ENCODE measurements at places on chromosomes 4 and X.
A peak's percentile ranks its signal among the peaks of the same experiment; 100 is the strongest.

DNA sequence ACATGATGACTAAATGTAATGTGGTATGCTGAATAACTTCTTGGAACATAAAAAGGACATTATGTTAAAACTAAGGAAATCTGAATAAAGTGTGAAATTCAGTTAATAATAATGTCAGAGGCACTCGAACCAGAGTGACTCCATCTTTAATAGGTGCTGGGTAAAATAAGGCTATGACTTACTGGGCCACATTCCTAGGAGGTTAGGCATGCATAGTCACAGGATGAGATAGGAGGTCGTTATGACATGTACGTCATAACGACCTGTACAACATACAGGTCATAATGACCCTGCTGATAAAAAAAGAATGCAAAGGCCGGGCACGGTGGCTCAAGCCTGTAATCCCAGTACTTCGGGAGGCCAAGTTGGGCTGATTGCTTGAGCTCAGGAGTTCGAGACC is 28.9 kb upstream of the OPHN1 start:
- peak; percentile 9 for DNase-seq

DNA sequence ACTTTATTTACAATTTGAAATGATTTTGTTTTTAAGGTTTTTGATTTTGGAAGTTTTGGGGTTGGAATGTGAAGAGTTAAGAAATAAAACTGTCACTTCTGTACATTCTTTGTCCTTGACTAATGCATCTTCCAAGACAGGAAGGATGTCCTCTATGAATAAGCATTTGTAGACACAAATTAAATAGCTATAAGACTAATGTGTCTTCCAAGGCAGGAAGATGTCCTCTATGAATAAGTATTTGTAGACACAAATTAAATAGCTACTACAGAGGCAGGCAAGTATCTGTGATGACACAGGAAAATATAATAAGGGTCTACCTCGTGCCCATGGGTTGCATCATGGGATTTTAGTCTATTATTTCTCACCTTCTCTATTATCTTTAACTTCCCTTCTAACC is 14.5 kb downstream of the PRSS48 start:
- peak; percentile 67 for DNase-seq

- no peak for DNase-seq
These were observed 14.8 kb upstream of the ART3 start for GRCh38 chr4:76059750-76060149.

GRCh38 chr4:48854982-48855381 is 24.1 kb downstream of the OCIAD1 start:
- DNase-seq = no peak

DNA sequence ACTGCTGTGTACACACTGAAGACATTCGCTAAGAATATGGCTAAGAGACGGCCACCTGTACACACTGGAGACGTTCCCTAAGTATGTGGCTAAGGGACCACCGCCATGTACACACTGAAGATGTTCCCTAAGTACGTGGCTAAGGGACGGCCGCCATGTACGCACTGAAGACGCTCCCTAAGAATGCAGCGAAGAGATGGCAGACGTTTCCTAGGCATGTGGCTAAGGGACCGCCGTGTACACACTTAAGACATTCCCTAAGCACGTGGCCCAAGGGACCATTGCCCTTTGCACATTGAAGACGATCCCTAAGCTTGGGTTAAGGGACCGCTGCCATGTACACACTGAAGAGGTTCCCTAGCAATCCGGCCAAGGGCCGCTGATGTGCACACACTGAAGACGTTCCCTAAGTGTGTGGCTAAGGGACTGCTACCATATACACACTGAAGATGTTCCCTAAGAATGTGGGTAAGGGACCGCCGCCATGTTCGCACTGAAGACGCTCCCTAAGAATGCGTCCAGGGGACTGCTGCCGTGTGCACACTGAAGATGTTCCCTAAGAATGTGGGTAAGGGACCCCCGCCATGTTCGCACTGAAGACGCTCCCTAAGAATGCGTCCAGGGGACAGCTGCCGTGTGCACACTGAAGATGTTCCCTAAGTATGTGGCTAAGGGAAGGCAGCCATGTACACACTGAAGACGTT is 36.7 kb downstream of the DHRSX start:
- peak; percentile 32 for DNase-seq

- peak; percentile 93 for DNase-seq
These were observed 230.7 kb upstream of the KCNIP4 start for GRCh38 chr4:22179124-22179874.

DNA sequence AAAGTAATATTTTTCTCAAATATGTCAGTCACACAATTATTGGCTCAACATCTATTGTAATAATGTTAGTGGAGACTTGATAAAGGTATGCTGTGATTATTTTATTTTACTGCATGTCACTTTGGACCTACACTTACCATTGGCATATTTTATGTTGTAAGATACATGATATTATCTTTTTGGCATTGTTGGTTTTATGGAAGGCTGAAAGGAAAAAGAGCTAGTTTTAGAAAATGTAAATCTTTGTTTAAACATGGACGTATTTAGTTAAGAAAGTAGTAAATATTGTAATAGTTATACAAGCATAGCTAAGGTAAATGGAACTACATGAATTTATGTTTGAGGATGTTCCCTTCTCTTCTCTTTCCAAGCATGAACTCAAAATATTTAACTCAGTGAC is 1399.3 kb downstream of the STIM2 start:
- DNase-seq = no peak

GRCh38 chr4:129328162-129328561 is 232.2 kb downstream of the C4orf33 start:
- DNase-seq = no peak

GRCh38 chr4:101621120-101621519 is 169.4 kb upstream of the BANK1 start:
- DNase-seq = peak; percentile 13

GRCh38 chrX:18448416-18448815 is 23.0 kb downstream of the CDKL5 start:
- peak; percentile 37 for DNase-seq

DNA sequence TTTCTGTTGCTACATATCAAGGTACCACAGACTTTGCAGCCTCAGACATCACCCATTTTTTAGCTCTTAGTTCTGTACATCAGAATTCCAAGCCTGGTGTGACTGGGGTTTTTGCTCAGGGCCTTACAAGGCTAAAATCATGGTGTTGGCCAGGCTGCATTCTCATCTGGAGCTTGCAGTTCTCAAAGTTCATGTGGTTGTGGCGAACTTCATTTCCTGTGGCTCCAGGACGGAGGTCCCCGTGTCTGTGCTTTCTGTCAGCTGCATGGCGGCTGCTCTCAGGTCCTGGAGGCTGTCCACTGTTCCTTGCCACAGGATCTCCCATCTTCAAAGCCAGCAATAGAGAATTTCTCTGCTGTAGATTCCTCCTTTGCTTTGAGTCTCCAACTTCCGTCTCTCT is 157.4 kb downstream of the STIM2 start:
- no peak for DNase-seq

- DNase-seq = no peak
These were observed 172.0 kb upstream of the NOCT start for GRCh38 chr4:138843616-138844015.

DNA sequence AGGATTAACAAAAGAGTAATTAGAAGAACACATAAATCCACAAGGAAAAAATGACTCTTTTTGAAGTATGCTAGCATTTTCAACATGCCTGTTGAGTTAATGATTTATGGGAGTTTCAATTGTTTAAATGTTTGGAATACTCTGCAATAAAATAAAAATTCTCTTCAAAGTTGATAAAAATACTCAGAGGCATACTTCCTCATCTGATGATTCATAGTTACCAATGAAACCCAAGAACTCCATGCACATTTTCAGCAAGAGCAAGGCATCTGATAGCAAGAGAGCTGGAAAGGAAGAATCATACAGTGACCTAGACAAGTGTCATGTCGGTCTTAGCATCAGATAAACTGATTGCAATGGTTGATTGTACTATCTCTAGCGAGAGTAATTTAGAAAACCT is 443.7 kb upstream of the ATOH1 start:
- peak; percentile 80 for DNase-seq

DNA sequence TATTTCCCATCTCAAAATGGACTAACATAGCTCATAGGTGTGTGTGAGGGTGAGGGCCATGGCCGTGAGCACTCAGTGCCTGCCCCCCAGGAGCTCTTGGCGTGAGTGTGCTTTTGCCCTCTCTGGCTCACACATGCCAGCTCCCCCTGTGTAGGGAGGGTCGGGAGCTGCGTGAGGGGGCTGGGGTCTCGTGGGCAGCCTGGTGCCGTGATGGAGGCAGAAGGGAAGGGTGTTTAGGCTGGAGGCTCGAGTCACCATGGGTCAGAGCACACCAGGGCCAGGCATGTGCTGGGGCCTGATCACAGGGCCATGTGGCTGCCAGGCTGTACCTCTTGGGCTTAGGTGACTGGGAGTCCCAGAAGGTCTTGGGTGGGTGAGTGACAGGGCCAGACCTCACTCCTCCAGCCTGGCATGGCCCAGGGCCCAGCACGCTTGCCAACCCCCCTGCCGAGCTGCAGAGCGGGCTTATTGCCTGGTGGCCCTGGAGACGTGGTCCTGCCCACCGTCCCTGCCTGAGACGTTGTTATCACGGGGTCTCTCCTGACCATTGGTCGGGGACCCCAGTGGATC is 44.0 kb downstream of the ADRA2C start:
- DNase-seq = no peak

- no peak for DNase-seq
These were observed 294 bp downstream of the ATP8A1 start for GRCh38 chr4:42656679-42656943.

DNA sequence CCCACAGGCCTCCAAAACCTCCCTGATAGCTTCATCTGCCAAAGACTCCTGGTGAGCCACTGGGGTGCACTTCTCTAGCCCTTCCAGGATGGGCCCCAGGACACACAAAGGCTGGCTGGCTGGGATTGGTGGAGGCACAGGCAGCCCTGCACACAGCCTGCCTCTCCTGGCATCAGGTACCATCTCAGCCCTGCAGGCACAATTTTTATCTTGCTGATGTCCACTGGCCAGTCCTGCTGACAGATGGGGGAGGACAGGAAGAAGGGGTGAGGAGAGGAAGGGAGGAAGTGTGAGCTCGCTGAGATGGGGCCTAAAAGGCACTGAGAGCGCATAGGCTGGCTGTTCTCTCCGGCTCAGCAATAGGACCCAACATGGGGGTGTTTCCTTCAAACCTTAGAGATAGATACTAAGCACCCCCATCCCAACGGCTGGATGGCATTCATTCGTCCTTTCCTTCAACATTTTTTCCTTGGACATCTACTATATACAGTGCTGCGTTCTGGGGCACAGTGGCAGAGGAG is 92.7 kb downstream of the PJA1 start:
- DNase-seq = no peak

GRCh38 chr4:151717909-151718628 is 42.7 kb downstream of the GATB start:
- no peak for DNase-seq

GRCh38 chr4:67109276-67109675 is 436.0 kb downstream of the CENPC start:
- no peak for DNase-seq

- no peak for DNase-seq
These were observed 181.8 kb downstream of the DCLK2 start for GRCh38 chr4:150259861-150260567.

DNA sequence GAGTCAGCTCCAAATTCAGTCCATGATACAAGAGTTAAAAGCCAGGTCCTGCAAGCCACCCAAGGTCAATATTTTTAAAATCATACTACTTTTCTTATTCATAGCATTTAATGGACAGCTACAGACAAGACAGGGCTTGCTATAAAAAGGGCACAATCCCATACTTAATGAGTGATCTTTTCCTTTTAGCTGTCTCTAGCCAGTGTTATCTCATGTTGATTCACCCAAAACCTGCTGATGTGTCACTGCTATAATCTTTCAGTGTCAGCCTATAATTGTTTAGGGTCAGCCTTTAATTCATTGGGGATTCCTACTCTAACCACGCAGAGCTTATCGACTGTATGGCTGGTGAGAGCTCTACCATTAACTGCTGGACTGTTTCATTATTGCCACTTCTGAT is 51.2 kb upstream of the HCCS start:
- peak; percentile 50 for DNase-seq

- DNase-seq = peak; percentile 49
These were observed 207.4 kb downstream of the TMA16 start for GRCh38 chr4:163701916-163702315.

- peak; percentile 55 for DNase-seq
These were observed 660 bp upstream of the HSPA4L start for GRCh38 chr4:127781300-127782024.

DNA sequence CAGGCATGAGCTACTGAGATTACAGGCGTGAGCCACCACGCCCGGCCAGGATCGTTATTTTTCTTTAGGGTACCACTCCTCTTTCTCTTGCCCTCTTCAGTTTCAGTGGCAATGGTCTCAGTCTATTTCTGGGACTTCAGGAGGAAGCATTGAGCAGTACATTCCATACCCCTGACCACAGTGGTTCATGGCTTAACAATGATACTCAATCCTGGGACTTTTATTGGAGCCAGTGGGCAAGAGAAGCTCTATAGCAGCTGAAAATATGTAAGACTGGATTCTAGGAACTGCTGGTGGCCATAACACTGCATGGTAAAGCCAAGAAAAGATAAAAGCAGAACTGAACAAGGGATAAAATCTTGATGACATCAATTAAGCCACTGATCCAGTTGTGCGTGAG is 5.8 kb upstream of the CCNA2 start:
- peak; percentile 53 for DNase-seq

DNA sequence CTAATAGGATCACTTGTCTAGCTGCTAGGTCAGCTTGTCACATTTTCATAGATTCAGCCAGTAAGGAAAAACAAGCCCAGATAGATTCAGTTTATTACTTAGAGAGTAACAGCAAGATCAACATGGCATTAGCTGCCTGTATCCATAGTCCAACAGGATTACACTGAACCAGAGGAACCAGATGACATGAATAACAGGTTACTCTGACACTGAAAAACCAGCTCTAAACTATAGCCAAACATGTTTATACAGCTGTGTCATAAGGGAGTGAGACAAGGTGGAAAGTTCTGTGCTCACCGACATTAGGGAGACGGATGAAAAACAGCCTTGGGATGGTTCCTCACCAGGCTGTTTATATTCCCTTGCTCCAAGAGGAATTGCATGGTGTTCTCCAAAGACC is 102.9 kb upstream of the EOLA2 start:
- no peak for DNase-seq

DNA sequence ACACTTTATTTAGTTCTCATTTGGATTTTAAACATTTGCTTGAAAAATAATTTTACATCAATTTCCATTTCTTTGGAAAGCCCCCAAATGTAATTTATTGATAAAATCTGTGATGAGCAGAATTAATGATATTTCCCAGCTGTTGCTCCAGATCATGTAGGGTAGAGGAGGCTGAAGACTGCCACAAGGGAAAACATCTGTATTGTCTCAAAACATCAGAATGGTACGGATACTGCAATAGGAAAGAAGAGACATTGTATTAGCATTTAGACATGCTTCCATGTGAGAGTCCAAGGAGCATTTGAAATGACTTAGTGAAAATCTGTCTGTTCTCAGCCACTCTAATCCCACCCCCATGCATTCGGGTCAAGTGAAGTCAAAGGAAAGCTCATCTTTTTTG is 14.4 kb downstream of the ADH1A start:
- DNase-seq = no peak

- DNase-seq = no peak
These were observed 674 bp downstream of the GNPDA2 start for GRCh38 chr4:44725726-44726037.

- DNase-seq = no peak
These were observed 91.6 kb upstream of the PLAC1 start for GRCh38 chrX:134749706-134750445.
